ENCODE measurements at places on chromosomes 4 and X.

DNA sequence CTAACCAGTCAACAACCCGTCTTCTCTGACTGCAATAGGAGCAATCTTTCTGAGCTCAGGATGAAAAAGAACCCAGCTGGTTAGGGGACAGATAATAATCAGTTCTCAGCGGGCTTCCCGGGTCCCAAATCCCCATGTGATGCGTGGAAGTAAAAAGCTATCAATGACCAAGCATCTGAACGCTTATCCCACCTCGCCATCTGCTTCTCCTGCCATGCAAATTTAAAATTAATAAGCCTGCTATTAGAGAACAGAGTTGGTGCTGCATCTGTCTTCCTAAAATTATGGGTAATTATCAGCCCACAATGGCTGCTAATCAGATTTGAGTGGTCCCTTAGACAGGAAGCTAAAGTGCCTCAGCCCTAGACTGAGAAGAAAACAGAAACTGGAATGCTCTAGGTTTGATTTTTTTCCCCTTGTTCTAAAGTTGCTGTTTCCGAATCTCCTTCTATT, 37.5 kb downstream of the AFAP1 start:
- no peak for DNase-seq

DNA sequence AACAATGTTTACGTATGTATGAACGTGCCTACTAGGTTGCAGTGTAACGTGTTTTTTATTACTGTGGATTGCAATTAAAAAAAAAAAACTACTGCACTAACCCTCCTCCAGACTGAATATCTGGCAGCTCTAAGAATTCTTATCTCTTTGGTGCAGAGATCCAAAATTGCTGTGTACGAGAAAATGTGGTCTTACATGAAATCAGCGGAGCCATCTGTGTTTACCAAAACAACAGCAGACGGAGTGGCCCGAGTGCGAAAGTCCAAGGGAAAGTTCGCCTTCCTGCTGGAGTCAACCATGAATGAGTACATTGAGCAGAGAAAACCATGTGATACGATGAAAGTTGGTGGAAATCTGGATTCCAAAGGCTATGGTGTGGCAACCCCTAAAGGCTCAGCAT, 268.1 kb downstream of the THOC2 start:
- no peak for DNase-seq

DNA sequence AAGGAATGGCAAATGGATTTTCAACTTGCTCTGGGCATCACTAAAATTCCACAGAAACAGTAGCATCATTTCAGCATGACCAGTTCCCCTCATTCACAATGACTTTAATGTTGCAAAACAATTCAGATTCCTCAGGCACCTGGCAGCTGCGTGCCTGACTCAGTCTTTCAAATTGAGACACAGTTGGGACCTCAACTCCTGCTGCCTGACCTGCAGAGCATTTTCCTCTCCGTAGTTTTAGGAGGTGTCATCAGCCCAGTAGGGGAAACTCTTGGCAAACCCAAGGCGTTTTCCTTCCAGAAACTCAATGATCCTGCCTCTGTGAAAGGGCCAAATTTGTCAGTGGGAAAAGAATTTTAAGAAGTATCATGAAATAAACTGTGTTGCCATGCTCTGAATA, 388.9 kb downstream of the SPRY1 start:
- DNase-seq = no peak

GRCh38 chrX:24925430-24925829, 90.3 kb downstream of the ARX start:
- DNase-seq = no peak

- DNase-seq = no peak
Measured at GRCh38 chr4:186734251-186734650, 10.6 kb upstream of the FAT1 start.

DNA sequence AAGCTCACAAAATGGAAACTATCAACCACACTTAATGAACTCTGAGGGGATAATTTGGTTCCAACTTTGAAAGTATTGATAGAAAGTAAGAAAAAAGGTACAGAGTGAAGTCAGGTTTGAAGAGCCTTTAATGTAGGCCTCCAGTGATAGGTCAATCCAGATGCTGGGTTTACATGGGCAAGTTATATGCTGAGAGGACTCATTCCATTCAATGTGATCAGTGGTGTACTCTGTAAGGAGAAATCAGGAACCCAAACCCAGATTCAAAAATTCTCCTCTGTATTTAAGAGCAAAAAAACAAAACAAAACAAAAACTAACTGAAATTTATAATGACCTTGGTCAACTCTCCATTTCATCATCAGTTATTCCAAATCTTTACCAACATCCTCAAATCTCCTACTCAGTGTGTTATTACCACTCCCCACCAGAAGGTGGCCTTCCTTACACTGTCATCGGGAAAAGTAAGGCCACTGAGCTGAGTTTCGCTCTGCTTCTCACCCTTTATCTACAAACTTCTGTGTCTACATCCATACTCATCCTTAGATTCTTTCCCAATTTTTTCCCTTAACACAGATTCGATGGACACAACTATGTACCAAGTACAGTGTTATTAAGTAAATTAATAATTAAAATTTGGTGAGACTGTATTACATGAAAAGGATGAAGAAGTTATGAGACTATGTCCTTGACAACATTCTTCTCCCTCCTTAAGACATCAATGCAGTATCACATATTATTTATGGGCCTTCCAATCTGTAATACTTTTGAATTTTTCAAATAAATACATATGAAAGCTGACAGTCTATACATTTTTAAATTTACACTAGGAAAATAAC, 88.3 kb downstream of the ZAR1 start:
- DNase-seq = peak; percentile 22

GRCh38 chrX:78199851-78200250, 60.4 kb upstream of the TAF9B start:
- DNase-seq = no peak

GRCh38 chrX:150544222-150544787, 24.1 kb upstream of the MTM1 start:
- no peak for DNase-seq

DNA sequence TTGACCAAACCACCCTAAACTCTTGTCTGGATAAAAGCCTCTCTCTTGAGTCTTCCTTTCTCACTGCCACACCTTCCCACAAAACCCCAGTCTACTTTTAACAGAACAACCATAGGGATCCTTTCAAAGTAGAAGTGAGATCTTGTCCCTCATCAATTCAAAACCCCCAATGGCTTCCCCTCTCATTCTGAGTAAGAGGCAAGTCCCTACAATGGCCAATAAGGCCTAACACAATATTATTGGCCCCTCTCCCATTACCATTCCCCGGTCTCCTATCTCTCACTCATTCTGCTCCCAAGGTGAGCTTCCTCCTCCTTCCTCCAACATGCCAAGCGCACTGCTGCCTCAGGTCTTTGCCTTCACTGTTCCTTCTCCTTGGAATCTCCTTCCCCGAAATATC, 57.1 kb downstream of the REELD1 start:
- no peak for DNase-seq

DNA sequence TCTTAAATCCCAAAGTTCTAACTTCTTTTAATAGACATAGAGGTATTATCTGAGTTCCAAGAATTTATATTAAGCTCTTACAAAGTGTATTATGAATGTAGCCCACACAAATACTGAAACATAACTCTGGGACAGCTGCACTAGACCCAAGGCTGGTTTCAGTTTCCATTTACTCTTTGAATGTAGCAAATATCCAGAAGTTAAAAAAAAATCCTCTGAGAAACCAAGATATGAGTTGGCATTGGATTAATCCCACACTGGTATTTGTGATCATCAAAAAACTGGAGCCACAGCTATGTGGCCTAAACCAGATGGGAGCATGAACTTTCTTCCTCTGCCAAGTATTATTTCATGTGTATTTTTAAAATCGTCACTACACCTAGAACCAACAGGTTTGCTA, 23.6 kb upstream of the SMPX start:
- no peak for DNase-seq

GRCh38 chr4:113574636-113575103, 186.9 kb downstream of the CAMK2D start:
- peak; percentile 19 for DNase-seq

GRCh38 chrX:13752141-13752540, 17.6 kb downstream of the OFD1 start:
- DNase-seq = no peak

DNA sequence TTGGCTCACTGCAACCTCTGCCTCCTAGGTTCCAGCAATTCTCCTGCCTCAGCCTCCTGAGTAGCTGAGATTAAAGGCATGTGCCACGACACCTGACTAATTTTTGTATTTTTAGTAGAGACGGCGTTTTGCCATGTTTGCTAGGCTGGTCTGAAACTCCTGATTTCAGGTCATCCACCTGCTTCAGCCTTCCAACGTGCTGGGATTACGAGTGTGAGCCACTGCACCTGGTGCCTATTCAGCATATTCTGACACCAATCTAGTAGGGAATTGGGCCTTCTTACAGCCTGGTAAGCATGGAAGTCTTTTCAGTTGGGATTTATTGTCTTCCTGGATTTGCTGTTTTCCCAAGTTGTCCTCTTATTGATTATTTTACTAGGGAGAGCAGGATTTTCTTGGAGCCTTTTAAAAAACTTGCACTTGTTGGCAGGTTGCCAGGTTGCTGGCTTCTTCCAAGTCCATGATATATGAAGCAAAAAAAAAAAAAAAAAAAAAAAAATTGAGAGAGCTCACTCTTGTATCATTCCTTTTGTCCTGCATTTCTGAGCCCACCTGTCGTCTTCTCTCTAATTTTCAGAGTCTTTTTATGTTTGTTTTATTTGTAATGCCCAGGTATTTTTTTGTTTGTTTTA, 43.7 kb downstream of the TMPRSS11E start:
- DNase-seq = no peak

GRCh38 chr4:126338548-126338947, 1023.8 kb downstream of the FAT4 start:
- DNase-seq = no peak

- no peak for DNase-seq
Measured at GRCh38 chr4:153223427-153223801, 19.2 kb downstream of the TRIM2 start.

DNA sequence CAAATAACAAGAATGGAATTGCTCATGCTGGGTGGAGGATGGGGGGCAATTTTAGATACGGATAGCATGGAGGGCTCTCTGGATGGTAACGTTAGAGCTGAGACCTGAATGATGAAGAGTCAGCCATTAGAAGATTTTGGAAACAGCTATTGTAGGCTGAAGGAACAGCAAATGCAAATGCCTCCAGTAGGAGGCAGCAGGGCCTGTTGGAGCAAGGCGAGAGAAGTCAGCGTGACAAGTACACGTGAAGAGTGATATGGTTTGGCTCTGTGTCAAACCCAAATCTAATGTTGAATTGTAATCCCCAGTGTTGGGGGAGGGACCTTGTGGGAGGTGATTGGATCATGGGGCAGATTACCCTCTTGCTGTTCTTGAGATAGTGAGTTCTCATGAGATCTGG, 59.3 kb upstream of the SOD3 start:
- no peak for DNase-seq

- DNase-seq = no peak
Measured at GRCh38 chr4:6926081-6926480, 16.5 kb downstream of the TBC1D14 start.

DNA sequence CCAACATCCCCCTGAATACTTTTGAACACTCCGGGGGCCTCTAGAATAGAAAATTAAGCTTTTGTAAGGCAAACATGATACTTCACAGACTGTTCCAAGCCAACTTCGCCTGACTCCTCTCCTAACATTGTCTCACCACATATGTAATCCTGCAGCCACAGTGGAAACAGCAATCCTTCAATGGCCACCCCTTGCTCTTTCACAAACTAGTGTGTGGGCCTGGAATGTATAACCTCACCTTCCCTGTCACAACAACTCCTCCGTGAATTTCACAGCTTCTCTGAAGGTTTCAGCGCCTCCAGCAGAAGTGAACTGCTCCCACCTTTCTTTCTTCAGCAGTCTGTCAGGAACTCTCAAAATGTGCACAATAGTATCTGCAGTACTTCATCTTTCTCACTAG, 185.1 kb downstream of the ADGRL3 start:
- no peak for DNase-seq

DNA sequence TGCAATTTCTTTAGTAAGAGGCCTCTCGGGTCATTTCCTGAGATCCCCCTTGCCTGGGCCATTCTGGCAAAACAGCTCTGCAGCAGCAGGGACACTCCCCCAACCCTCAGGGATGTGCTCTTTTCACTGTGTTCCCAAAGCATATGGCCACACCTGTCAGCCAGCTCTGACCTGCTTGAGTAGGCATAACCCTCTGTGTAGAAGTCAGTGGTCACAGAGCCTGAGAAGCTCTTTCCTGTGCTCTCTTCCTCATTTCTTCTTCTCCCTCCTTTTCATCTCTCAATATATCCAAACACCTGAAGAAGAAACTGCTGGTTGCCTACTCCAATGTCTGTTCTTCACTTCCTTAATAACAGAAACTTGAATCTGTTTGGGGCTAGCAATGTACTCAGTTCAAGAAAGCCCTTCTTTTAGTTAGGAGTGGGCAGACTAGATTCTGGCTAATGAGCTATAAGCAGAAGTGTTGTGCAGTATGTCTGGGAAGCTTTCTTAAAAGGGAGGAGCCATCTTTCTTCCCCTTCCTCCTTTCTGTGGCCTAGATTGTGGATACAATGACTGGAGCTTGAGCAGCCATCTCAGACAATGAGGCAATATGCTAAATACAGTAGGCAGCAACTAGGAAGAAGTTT, 73.3 kb downstream of the PRPS1 start:
- no peak for DNase-seq

GRCh38 chr4:683982-684622, 4.8 kb downstream of the SLC49A3 start:
- DNase-seq = no peak
